ENCODE measurements at places on chromosomes 12 and 14.

- no peak for DNase-seq
Observed at GRCh38 chr14:70020352-70021170, 141.3 kb downstream of the SMOC1 start.

- DNase-seq = no peak
Observed at GRCh38 chr12:124240493-124240892, 54.4 kb upstream of the RFLNA start.

DNA sequence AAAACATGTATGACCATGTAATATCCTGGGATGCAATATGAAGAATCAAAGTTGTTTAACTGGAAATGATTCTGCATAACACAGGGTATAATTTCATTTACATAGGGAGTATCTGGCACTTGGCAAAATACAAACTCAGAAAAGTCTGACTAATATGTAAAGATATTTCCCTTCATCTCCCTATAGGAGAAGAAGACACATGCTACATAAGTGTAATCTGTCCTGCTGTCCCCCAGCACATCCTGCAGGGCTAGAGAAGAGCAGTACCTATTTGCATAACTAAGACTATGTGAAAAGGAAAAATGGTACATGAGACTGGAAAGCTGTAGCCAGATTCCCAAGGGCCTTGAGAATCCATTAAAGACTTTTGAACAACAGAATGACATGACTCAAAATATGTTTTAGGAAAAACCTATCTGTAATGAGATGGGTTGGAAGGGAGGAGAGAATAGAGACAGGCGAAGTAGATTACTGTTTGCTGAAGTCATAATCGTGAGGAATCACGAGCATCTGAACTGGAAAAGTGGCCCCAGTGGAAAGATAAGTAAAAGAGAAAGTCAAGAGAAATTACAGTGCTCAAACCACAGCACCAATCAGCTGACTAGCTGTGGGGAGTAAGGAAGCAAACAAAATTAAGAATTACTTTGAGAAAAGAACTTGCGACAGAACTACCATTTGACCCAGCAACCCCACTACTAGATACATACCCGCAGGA lies 155.1 kb upstream of the HMGA2 start:
- DNase-seq = no peak

GRCh38 chr12:12616512-12617310 lies 5.0 kb downstream of the CREBL2 start:
- DNase-seq = no peak

- DNase-seq = no peak
Observed at GRCh38 chr14:100076133-100076532, 10.9 kb downstream of the EVL start.

DNA sequence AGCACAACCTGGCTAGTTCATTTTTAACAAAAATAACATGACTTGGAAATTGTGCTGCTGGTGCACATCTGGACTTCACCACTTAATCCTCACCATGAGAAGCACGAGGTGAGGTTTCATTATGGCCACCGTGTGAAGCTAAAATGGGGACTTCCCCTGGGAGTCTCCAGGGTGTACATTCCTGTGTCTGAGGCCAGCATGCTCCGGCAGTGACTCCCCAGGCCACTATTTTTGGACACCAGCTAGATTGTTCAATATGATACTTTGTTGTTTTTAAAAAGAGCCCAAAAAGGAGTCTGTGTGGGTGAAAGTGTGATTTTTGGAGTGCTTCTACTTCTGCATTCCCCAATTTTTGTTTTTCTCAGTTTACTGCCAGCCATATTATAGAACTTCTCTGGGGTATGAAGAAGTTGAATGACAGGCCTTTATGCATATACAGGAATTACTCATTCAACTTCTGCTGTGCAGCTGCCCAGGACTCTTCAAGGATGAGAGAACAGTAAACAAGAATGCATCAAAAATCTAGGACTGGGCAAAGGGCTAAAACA lies 16.9 kb upstream of the AICDA start:
- no peak for DNase-seq

- no peak for DNase-seq
Observed at GRCh38 chr14:95235351-95235750, 78.0 kb upstream of the DICER1 start.

DNA sequence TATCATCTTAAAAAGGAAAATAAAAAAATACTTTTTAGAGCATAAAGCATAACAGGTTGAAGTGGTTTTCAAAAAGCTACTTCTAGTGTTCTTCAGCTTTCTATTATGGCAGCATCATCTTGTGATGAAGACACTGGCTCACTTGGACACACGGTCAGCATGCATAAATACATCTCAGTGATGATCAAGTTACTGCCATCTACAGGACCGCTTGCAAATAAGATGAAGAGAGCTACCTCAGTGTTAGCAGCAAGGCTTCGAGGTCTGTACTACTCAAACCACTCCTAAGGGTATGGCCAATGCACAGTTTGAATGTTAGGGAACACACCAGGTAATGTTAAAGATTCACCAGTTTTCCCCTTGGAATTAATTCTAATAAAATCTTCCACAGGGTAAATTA lies 58.8 kb downstream of the GALC start:
- no peak for DNase-seq

DNA sequence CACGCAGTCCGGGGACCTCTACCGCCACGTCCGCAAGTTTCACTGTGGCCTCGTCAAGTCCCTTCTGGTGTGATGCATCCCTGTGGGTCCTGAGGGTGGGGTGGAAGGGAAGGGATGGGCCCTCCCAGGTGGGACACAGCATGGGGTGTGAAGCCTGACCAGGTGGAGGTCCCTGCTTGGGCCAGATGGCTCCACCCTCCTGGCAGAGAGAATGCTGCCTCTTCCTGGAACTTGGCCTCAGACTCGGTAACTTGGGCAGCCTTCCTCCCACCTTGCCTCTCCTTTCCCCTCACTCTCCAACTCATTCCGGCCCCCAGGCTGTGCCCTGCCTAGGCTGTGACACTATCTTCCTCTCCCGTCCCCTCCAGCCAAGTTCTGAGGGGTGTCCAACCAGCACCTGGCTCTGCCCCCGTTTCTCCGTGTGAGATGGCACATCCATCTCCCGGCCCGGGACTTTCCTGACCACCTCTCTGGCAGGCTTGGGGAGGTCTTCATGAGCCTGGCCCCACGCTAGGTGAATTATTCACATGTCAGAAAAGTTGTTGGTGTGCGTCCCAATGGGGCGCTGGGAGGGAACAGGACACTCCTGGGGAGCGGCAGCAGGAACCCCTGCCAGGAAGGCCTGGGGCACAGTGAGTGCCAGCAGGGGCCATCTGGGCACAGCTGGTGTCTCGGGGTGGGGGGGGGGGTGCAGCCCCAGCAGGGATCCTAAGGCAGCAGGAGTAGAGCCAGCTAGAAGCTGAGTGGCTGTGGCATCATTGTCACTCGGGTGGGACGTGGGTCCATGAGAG lies 1.7 kb downstream of the ZBTB42 start:
- DNase-seq = no peak

DNA sequence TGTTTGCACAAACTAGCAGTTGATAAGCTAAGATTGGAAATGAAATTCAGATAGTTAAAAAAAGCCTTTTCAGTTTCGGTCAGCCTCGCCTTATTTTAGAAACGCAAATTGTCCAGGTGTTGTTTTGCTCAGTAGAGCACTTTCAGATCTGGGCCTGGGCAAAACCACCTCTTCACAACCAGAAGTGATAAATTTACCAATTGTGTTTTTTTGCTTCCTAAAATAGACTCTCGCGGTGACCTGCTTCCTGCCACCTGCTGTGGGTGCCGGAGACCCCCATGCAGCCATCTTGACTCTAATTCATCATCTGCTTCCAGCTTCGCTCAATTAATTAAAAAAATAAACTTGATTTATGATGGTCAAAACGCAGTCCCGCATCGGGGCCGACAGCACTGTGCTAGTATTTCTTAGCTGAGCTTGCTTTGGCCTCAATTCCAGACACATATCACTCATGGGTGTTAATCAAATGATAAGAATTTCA lies 335.6 kb downstream of the TMEM121 start:
- no peak for DNase-seq

DNA sequence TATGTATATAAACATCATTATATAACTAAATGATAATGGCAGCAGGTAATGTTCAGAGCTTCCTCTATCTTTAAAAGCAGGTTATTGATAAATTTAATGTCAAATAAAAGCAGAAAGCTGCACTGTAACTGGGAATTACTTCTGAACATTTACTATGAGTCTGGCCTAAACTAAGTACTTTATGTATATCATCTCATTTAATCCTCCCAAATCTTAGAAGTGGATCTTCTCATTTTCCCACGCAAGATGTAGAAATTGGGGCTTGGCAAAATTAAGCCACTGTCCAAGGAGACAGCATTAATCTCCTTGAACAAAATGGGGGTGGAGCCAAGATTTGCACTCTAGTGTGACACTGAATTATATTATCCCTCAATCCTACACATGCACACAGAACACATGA lies 5.7 kb downstream of the NIN start:
- DNase-seq = no peak

GRCh38 chr14:74684434-74684833 lies 28.4 kb downstream of the AREL1 start:
- no peak for DNase-seq

GRCh38 chr12:93825931-93826555 lies 148.9 kb downstream of the CRADD start:
- DNase-seq = no peak

- no peak for DNase-seq
Observed at GRCh38 chr14:20597108-20597507, 5.9 kb upstream of the RNASE12 start.

DNA sequence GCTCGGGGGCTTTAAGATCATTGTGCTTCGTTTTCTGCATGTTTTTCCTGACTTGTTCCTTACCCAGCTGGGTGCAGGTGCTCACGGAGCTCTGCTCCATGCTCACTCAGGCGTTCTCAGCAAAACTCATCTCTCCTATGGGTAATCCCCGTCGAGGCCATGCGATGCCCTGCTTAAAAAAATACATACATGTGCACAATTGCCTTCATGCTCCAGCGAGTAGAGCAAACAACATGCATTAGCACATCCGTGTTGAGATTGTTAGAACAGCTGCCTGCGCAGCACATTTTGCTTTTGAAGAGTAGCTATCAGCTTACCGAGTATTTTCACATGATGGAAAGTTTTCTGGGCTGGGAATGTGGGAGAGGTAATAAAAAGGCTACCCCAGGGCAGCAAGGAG lies 16.2 kb downstream of the AACS start:
- DNase-seq = no peak

DNA sequence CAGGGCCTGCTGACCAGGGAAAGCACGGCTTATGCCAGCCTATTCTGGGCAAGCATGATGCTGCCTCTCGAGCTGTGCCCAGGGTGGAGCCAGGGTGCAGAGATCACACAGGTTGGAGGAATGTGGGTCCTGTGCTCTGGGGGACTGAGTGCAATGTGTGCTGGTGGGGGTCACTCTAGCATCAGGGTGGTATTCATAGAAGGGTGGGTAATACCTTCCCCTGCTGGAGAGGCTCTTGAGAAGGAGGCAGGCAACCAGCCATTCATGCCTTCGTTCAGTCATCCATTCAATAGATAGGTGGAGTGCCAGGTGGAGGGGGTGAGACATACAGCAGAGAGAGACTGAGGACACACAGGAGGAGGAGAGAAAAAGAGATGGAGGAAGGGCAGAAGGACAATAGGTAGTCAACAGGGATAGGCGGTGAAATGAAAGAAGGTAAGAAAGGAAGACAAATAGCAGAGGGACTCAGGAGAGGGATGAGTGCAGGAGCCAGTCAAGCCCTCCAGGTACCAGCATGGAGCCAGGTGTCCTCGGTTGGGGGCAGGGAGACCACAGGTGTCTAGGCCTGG lies 5.2 kb upstream of the ZNF385A start:
- DNase-seq = no peak

GRCh38 chr12:104316936-104317335 lies 13.4 kb downstream of the EID3 start:
- DNase-seq = no peak

GRCh38 chr12:82635263-82635662 lies 51.4 kb upstream of the TMTC2 start:
- DNase-seq = no peak

DNA sequence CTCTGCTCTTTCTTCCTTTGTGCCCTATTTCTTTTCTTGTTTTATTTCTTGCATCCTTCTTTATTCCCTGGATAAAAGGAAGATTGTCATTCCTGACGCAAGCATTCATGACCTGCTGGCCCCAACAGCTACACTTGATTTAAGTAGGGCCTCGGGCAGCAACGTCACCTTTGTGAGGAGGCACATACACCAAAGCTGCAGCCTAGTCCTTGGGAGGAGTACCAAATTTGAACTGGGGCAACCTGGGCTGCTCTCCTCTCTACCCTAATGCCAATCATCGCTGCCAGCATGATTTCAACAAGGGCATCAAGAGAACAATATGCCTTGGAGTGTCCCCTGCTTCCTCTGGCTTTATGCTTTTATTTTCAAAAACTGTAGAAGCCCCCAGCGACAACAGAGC lies 76.4 kb downstream of the C12orf50 start:
- no peak for DNase-seq

DNA sequence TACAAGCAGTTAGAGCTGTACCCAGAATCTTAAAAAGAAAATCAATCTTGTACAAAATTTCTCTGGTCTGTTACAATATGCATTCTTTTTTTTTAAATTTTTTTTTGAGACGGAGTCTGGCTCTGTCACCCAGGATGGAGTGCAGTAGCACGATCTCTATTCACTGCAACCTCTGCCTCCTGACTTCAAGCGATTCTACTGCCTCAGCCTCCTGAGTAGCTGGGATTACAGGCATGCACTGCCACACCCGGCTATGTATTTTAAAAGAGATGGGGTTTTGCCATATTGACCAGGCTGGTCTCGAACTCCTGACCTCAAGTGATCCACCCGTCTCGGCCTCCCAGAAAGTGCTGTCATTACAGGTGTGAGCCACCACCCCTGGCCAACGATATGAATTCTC lies 4.1 kb downstream of the FBXO33 start:
- DNase-seq = no peak

- DNase-seq = no peak
Observed at GRCh38 chr12:72191761-72192160, 80.4 kb upstream of the TRHDE start.

DNA sequence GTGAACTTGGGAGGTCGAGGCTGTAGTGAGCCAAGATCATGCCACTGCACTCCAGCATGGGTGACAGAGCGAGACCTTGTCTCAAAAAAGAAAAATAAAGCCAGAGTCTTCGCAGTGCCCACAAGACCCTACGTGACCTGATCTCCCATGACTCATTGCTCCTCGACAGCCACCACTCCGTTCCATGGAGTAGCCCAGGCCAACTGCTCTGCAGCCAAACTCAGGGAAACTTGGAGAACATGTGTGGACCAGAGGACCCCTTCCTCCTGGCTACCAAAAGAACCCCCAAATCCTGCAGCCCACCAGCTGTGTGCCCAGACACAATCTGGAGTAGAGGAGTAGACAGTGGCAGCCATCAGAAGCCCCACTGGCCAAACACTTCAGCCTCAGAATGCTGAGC lies 32.1 kb upstream of the PPP2R5C start:
- no peak for DNase-seq

- DNase-seq = no peak
Observed at GRCh38 chr12:131540138-131540623, 170.7 kb upstream of the SFSWAP start.

- no peak for DNase-seq
Observed at GRCh38 chr14:91424813-91425530, 7.4 kb upstream of the CCDC88C start.
